Thyroid gland (tissue), 4 donors: ENCODE measurements at places on chromosomes 12 and 14. TPM values are rescaled to one million over a fixed set of nuclear protein-coding genes. Genes with fewer than 3 reads are reported as not detected.

Gene CIROP
- not detected for total RNA-seq

Gene B3GNT4
- total RNA-seq = 0.13 TPM

Gene LRP1-AS
- not detected for total RNA-seq

Gene MYF6
- not detected for total RNA-seq

Gene SMIM41
- not detected for total RNA-seq

DNA sequence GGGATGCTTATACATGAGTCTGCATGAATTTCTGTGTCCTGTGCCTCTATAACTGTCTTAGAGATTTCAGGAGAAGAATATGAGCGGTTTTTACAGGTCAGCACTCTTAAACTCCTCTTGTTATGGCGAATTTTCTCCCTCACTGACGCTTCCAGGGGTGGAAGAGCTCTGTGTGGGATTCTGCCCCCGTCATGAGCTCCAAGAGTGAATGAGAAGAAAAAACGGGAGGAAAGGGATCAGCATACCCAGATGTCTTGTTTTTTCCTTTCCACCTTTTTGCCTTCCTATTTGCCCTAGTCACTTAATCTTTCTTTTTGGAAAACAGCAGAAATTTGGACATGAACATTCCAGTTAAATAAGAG lies 651 bp downstream of the PFKM start:
- H3K27ac ChIP-seq = peak overlapping the region; percentile 47
- H3K36me3 ChIP-seq = no peaks in the 10 kb centered on the region
- peaks cover 9% of the 10 kb centered on the region for H3K4me1 ChIP-seq
- no peak overlapping the region for H3K4me3 ChIP-seq
- no peak for DNase-seq

DNA sequence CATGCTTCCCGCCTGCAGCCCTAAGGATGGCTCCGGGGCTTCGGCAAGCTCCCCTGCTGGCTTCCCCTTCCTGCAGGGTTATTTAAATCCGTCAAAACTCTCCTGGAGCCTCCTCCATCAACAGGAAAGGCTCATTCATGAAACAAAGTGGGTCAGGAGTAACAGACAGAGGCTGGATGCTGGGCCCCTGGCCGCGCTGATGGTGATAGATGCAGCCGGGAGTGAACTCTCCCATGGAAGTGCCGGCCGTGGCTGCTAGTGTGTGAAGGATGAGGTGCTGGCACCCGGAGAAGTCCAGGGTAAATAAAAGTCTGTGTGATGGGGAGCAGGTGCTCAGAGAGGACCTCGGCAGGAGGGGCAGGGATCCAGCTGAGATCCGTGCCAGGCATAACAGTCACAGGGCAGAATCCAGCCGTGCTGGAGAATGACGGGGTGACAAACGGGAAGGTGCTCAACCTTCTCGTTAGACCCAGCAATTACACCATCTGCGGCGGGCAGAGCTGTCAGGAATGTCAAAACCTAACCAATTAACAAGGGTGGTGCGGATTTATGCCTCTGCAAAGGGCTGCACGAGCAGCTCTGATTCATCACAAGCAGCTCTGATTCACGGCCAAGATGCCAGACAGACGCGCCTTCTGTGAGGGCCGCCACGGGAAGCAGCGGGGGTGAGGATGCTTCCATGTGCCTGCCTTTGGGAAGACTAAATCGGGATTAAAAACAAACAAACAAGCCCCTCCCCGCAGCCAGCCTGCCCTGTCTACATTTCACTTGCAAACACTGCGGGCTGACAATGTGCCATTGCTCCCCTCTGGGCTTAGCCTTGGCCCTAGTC lies 55.6 kb downstream of the SYNE3 start:
- H3K36me3 ChIP-seq = no peaks in the 10 kb centered on the region
- H3K4me1 ChIP-seq = no peaks in the 10 kb centered on the region
- H3K27me3 ChIP-seq = no peaks in the 10 kb centered on the region
- H3K4me3 ChIP-seq = no peak overlapping the region

DNA sequence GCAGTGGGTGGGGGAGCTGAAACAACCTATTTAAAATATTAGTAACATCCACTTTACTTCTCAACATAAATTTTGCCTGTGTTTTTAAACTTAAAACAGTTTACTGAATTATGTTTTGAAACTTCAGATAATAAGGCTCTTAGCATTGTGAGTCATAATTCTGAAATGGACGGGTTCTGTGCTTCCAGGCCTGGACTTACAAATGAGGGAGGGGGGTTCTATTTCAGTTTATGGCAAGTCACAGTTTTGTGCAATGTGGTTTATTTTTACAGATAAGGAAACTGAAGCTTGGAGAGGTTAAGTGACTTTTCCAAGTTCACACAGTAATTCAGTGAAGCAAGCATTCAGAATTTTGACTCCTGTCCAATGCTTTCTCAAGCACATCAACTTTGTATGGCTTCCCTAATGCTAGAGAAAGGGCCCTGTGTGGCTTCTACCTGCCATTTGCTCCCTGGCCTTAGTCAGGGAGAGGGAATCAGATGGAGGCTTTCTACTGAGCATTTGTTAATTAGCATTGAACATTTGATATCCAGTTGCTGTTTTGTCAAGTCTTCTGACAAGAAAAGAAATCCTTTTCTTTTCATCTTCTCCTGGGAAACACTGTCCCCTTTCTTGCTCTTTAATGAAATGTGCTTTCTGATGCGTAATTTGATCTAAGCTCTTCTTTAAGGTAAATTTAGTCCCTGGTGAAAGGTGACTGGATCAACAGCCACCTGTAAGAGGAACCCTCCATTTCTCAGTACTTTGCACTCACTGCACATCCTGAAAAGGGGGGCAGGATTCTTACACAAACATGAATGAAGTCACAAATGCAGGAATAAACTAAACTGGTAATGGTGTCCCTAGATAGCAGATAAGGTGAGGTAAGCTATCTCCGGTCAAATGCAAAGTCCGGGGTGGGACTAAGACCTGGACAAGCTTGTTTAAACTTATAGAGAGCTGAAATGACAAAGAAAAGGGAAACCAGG lies 2.5 kb upstream of the SALL2 start:
- no peak overlapping the region for H3K4me3 ChIP-seq
- H3K4me1 ChIP-seq = peaks cover 11% of the 10 kb centered on the region
- no peak for DNase-seq
- H3K27ac ChIP-seq = no peak overlapping the region
- no peaks in the 10 kb centered on the region for H3K36me3 ChIP-seq
- H3K27me3 ChIP-seq = no peaks in the 10 kb centered on the region

- no peaks in the 10 kb centered on the region for H3K36me3 ChIP-seq
- DNase-seq = no peak
- H3K27me3 ChIP-seq = no peaks in the 10 kb centered on the region
- H3K4me3 ChIP-seq = no peak overlapping the region
Observed at GRCh38 chr12:3935078-3935477, 61.9 kb upstream of the PARP11 start.

DNA sequence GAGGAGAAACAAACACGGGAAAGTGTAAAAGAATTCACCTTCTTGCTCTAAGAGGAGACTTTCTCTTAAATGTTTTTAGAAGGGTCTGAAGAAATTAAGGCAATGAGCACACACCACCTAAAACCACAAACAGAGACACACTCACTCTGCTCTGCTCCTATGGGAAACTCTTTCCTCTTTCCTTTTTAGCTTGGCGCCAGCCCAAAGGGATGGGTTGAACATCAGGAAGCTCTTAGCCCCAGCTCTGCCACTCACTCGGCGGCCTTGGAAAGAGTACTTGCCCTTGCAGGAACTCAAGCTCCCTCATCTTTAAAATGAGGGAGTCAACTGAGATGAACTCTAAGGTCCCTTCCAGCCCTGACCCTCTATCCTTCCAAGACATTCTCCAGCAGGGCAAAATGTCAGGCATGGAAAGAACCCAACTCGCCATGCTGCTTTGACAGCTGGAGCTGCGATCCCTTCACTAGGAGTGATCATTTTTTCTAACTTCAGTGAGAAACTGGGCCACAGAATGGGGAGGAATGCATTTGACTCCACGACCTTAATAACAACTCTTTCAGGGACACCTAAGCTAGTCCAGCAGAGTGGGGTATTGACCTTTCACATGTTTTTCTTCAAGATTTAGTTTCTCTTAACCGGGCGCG lies 980 bp upstream of the RNASE8 start:
- H3K27ac ChIP-seq = no peak overlapping the region
- H3K4me1 ChIP-seq = no peaks in the 10 kb centered on the region
- no peak overlapping the region for H3K4me3 ChIP-seq
- H3K36me3 ChIP-seq = no peaks in the 10 kb centered on the region
- H3K27me3 ChIP-seq = no peaks in the 10 kb centered on the region

DNA sequence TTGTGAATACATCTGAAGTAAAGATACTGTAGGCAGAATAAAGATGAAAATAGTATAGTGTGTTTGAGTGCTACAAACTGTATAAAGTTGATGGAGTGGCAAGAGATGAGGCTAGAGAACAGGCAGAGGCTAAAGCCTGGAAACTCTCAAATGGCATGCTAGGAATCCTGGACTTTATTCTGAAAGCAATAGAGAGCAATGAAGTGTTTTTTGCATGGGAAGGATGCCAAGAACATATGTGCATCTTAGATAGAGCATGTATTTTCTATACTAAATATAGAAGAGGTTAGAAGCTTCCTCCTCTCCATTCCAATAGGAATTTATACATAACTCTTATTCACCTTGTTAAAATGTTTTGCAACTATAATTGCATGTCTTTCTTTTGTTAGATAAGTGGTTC lies 86.3 kb upstream of the TMTC2 start:
- H3K36me3 ChIP-seq = no peaks in the 10 kb centered on the region
- no peak overlapping the region for H3K27ac ChIP-seq
- peaks cover 5% of the 10 kb centered on the region for H3K4me1 ChIP-seq
- H3K27me3 ChIP-seq = no peaks in the 10 kb centered on the region
- no peak overlapping the region for H3K4me3 ChIP-seq

DNA sequence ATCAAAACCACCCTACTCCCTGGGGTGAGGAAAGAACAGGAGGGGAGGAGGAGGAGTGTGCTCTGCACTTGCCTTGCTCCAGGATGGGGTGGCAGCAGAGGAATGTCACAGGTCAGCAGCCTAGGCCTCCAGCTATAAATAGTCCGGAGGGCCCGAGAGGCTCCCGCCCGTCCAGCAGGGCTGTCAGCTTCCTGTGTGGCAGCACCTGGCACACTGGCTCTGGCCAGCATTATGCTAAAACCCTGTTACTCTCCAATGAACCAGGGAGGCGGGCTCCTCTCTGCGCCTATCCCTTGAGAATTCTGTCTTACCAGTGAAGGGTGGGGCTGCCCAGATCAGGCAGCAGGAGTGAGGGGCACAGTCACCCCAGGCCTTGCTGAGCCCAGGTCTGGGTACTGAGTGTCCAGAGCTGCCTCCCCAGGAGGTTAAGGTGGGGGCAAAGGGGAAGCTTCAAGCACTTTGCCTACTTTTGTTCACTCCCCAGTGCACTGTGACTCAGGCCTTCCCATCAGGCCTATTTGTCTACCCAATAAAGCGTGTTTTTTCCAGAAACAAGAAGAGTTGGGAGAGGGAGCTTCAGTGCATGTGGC lies 1.2 kb upstream of the COX14 start:
- DNase-seq = peak; percentile 96
- H3K4me1 ChIP-seq = peaks cover 49% of the 10 kb centered on the region
- no peaks in the 10 kb centered on the region for H3K36me3 ChIP-seq
- H3K27me3 ChIP-seq = no peaks in the 10 kb centered on the region

- H3K36me3 ChIP-seq = no peaks in the 10 kb centered on the region
- DNase-seq = no peak
- H3K27me3 ChIP-seq = no peaks in the 10 kb centered on the region
- no peak overlapping the region for H3K4me3 ChIP-seq
- H3K27ac ChIP-seq = peak overlapping the region; percentile 78
- H3K4me1 ChIP-seq = peaks cover 20% of the 10 kb centered on the region
Observed at GRCh38 chr12:52010692-52011601, 4.2 kb downstream of the TAMALIN start.

DNA sequence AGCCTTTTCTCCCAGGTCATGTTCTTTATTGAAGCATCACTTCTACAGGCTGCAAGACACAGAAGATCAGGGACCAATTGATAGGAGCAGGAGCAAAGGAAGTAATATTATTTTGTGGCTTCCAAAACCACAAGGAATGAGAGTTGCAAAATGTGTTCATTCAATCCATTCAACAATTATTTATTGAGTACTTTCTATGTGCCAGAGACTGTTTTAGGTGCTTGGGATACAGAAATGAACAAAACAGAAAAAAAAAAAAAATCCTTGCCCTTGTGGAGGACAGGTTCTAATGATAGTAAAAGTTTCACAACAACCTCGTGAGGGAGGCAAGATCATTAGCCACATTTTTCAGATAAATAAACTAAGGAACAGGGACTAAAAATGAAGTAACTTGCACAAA lies 20.1 kb upstream of the DACT1 start:
- no peak for DNase-seq

DNA sequence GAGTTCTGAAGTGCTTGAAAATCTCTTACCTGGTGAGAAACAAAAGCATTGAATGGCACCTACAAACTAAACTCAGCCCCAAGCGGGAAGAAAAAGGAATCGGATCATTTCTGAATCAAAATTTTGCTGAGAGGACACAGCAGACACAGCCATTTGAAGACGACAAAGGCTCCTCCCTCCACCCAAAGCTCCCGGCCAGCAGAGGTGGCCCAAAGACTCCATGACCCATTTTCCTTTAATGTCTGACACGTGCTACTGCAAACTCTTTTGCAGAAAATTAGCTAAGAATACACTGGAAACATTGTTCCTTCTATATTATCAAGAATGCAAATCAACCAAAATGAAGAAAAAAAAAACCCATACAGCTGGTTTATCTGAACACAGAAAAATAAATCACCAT lies 85.9 kb upstream of the FOXN3 start:
- H3K36me3 ChIP-seq = no peaks in the 10 kb centered on the region
- H3K4me1 ChIP-seq = peaks cover 10% of the 10 kb centered on the region
- no peak overlapping the region for H3K4me3 ChIP-seq
- H3K27me3 ChIP-seq = no peaks in the 10 kb centered on the region
- no peak overlapping the region for H3K27ac ChIP-seq
- no peak for DNase-seq

GRCh38 chr12:115078990-115079389 lies 395.0 kb upstream of the TBX3 start:
- H3K27me3 ChIP-seq = no peaks in the 10 kb centered on the region
- H3K4me3 ChIP-seq = no peak overlapping the region
- H3K36me3 ChIP-seq = no peaks in the 10 kb centered on the region
- DNase-seq = no peak
- H3K27ac ChIP-seq = no peak overlapping the region

DNA sequence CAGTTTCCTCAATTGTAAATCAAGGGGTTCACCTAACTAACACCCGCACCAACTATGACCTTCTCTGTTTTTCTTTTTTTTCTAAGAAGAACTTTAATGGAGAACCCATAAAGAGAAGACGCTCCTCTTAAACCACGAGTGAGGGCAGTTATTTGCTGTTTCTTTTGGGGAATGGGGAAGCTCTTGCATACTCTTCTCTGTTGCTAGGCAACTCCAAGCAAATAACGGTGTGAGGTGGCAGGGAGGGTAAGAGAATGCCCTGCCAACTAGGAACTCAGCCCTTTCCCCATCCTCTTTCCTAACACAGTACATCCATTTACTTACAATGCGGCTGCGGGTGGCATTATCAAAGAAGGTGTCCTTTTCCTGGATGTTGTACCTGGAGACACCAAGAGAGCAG lies 114.9 kb downstream of the ANO2 start:
- H3K27me3 ChIP-seq = no peaks in the 10 kb centered on the region
- no peaks in the 10 kb centered on the region for H3K4me1 ChIP-seq
- H3K4me3 ChIP-seq = no peak overlapping the region
- H3K27ac ChIP-seq = no peak overlapping the region
- DNase-seq = no peak
